ENCODE measurements at places on chromosomes 12 and 14.

GRCh38 chr12:80925237-80925636 lies 12.5 kb downstream of the LIN7A start:
- DNase-seq, result no peak

- no peak for DNase-seq
These were observed 18.1 kb downstream of the PPM1H start for GRCh38 chr12:62916632-62917425.

DNA sequence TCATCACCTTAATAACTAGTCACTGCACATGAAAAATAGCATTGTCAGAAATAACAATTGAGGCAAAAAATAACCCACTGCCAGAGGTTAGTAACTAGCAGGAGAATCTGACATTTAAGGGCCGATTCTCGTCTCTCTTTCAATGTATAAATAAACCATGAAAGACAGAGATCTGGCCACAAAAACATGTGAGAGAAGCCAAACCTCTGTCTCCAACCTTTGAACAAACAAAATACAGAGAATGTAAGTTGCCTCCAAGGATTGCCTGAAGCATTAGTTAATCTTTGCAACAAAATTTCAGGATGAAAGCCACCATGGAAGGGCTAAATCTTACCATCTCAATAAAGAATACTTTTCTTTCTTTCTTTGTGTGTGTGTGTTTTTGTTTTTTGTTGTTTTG lies 257.4 kb upstream of the TMTC1 start:
- no peak for DNase-seq

- DNase-seq, result peak; percentile 67
These were observed 755 bp downstream of the SETD1B start for GRCh38 chr12:121804417-121805111.

DNA sequence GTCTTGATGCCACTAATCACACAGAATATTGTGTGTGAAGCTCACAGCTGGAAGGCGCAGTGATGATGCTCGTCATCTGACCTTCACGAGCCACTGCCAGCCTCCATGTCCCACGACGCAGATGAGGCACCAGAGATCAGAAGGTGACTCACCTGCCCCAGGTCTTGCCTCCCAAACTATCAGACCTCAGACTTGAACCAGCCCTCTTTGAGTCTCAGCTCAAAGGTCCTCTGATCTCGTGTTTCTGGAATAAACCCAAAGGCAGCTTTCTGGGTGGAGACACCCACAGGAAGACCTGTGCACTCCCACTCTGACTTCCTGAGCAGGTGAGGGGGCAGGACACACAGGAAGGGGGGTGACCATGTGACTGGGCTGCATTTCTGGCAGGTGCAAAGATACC lies 19.6 kb upstream of the CHGA start:
- no peak for DNase-seq

DNA sequence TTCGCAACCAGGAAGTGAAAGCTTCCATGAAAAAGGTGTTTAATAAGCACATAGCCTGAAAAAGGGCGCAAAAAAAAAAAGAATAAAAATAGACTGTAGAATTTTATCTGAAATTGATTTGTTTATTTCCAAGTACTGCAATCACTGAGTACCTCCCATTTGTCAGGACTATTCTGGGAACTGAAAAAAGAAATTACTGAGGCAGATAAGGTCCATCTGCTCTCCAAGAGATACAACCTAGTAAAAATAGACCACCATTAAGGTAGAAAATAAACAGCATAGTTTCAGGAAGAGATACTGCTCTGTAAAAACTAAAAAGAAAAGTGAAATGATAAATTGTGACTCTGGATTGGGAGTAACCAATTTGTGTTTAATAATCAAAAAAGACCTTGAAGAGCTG lies 24.7 kb downstream of the OR4N2 start:
- no peak for DNase-seq

DNA sequence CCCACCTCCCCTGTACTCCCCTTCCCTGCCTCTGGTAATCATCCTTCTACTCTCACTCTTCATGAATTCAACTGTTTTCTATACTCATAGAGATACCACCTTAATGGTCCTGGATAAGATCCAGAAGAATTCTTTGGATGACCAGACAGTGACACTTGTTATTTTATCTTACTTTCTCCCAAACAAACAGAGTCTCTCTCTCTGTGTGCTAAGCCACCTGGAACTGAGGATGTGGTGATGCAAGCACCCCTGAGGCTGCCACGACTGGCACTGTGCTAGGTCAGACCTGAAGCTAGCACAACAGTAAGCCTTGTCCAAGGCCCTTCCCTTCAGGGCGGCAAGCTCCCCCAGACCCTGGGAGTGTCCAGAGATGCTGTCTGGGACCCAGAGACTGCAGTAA lies 250.2 kb downstream of the C12orf50 start:
- no peak for DNase-seq

DNA sequence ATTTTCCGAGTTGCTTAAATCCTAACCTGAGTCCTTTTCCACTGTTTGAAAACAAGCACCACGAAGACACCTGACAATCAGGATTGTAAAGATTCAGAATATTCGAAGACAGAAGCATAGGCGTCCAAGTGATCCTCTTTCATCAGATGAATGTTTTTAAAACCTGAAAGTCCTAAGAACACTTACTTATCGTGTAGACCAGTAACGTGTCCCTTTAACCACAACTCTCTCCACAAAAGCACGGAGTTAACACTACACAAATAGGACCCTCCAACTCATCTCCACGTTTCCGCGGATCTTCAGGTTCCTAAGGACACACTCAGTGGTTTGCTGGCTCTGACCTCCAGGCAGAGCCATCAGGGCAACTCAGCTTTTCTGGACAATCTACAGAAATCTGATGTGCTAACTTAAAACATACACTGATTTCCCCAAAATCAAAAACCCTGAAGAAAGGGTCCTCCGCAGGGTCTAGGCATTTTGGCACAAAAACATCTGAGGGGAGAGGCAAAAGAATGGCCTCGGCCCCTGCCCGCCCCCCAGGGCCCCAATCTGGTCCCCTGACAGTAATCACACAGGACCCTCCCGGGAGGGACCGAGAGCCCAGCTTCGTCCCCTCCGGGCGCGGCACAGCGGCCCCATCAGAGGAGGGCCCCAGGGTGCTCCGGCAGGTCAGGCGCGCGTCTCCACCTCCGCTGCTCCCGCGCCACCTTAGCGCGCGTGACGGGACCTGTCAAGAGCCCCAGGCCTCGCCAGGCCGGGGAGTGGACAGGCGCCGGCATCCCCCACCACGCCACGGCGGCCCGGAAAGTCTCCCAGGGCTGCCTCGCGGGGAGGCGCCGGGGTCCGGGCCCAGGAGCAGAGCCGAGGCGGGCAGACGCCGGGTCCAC lies 925 bp downstream of the DICER1 start:
- DNase-seq, result peak; percentile 16

DNA sequence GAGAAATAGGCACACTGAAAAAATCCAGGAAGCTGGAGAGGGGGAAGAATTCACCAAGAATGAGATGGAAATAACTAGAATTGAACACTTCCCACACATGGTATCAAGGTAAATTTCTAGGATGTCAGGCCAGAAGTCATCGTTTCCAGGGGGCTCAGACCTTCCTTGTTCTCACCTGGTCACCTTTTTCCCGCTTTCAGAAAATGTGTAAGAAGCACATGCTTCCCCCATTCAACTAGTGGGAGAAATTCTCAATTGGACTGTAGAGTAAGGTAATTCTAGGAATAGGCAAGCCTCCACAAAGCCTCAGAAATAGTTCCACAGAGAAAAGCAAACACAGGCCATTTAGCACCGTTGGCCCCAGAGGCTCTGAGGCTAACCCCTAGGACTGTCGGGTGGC lies 2.8 kb upstream of the PTMS start:
- DNase-seq, result no peak

- DNase-seq, result no peak
These were observed 181.7 kb downstream of the PLCZ1 start for GRCh38 chr12:18556161-18556560.

GRCh38 chr14:19902409-19902808 lies 18.0 kb upstream of the OR4K5 start:
- DNase-seq, result no peak

GRCh38 chr12:13233830-13234641 lies 37.5 kb downstream of the EMP1 start:
- peak; percentile 9 for DNase-seq

- DNase-seq, result no peak
These were observed 12.0 kb upstream of the AMN start for GRCh38 chr14:102910442-102910841.

- DNase-seq, result no peak
These were observed 38.1 kb upstream of the CAPRIN2 start for GRCh38 chr12:30792648-30793499.

GRCh38 chr14:51867741-51868140 lies 7.3 kb downstream of the GNG2 start:
- no peak for DNase-seq

GRCh38 chr14:86639146-86639545 lies 1109.2 kb downstream of the FLRT2 start:
- DNase-seq, result no peak

- DNase-seq, result no peak
These were observed 52.2 kb upstream of the CRACR2A start for GRCh38 chr12:3805077-3805476.

GRCh38 chr12:71139153-71139735 lies 18.6 kb downstream of the TSPAN8 start:
- no peak for DNase-seq

DNA sequence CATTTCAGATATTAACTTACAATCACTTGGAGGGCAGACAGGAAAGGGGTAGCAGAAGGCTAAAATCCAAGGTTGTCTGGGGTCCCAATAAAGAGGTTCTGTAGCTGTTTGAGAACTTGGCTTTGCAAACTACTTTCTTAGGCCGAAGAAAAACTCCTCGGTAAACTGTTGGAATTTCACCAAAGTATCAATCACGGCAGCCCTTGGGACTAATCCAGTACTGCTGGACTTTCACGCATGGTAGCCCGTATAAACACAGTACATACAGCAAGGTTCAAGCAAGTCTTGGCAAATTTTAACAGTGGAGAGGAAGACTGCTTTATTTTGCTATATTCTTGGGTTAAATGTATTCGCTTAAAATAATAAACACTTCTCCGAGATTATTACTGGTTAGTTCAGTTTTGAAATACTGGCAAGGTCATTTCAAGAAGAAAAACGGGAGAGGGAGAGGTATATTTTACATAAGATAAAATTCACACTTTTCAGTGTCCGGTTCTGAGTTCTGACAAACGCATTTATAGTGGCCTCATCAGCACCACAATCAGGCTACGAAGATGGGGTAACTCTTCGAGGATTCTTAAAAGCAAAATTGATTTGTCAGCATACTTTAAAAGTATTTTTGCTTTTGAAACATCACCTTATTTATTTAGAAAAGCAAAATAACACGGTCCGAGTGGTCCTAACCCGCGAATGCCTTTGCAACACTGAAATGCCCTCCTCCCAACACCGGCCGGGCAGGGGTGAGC lies 1.3 kb downstream of the SETD3 start:
- no peak for DNase-seq

- no peak for DNase-seq
These were observed 138.4 kb downstream of the STXBP6 start for GRCh38 chr14:24911324-24912109.

- DNase-seq, result no peak
These were observed 84.3 kb downstream of the NCOR2 start for GRCh38 chr12:124482901-124483799.

DNA sequence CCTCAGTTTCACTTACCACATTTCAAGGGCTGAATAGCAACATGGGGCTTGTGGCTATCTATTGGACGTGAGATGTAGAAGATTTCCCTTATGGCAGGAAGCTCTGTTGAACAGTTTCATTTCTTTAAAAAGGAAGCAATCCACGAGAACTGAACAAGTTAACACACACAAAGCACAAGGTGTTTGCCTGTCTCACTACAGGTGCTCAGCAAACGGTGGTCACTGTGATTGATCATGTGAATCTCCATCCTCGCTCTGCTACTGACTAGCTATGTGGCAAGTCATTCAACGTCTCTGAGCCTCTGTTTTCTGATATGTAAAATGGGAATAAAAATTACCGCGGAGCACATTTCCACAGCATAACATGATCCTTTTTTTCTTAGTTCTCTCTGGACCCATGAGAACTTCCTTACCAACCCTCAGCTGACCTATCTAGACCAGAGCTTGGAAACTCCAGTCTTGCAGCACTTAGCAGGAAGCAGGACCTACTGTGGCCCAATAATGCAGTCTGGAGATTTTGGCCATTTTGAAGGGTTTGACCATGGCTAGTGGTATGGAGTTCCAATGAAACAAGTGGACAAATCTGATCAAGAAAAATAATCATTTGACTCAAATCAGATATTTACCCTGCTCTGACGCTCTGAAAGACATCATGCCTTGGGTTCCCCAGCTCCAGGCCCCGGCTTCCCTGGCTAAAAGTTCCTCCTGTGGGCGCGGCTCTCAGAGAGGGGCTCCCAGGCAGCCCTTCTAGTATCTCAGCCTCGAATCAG lies 278.8 kb downstream of the ZFP36L1 start:
- DNase-seq, result peak; percentile 64
